Stimulated activated CD4-positive, alpha-beta T cell treated with anti-CD3 and anti-CD28 coated beads, Interleukin-15, amount 100 ng/mL, for 1 hour (primary cell): ENCODE measurements at places on chromosomes 6 and 20.
A peak's percentile ranks its signal among the peaks of the same experiment; 100 is the strongest.

DNA sequence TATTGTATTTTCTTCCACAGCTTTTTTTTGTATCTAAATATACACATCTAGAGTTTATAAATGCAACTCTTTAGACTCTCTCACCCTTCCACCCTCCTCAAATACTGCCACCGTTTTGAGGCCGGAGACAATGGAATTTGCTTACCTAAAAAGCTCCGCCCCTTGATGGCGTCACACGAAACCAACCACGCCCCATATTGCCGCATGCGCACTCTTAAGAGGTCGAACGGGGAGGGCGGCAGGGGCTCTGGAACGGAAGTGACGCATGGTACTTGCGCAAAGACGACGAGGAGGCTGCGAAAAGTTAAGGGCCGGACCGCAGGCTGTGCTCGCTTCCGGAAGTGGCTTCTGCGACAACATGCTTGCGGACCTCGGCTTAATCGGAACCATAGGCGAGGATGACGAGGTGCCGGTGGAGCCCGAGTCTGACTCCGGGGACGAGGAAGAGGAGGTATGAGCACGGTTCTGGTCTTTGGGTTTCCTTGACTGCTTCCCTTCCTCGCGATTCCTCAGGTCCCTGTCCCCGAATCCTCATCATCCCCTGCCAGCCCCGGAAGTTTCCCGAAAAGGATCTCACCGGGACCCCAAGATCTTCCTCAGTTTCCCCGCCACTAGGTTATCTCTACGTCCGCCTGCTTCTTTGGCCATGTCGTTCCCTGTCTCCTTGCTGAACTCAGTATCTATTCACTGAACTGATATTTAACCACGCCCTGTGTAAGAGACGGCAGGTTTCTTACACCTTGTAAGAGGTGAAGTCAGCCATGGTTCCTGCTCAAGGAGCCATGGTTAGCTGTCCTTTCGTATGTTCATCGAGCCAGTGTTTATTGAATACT lies at the start of gene DDX27:
DDX27 (plus strand) TSS at position 326 of the 833 bp plus-strand sequence; CDS start at position 359, 33 bp downstream.
- DNase-seq = peak; percentile 87

DNA sequence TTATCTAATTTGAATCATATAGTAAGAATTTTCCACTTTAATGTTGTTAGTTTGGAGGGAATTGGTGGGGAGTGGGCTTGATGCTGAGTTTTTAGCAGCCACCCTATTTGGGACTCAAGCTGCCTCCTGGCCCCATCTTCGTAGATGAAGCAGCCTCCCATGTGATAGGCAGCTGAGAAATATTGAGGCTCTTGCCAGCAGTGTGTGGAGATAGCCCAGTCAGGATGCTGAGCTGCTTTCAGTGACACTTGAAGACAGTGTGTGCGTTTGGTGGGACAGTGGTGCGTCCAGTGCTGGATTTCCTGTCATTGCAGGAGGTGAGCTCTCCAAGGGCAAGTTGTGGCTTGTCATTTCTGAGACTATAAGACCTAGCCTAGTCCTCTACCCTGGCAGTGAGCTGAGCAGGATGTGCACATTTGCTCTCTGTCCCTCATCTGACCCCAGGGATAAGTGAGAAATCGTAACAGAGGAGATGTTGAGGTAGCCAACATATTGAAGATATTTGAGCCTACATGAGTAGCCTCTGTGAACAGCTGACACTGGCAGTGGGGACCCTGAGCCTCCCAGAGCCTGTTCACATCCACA lies 47.9 kb upstream of the RNF8 start:
- DNase-seq = no peak

- DNase-seq = no peak
Measured at GRCh38 chr6:128827675-128828464, 55.1 kb upstream of the LAMA2 start.

- no peak for DNase-seq
Measured at GRCh38 chr20:20624914-20625313, 87.5 kb downstream of the RALGAPA2 start.

DNA sequence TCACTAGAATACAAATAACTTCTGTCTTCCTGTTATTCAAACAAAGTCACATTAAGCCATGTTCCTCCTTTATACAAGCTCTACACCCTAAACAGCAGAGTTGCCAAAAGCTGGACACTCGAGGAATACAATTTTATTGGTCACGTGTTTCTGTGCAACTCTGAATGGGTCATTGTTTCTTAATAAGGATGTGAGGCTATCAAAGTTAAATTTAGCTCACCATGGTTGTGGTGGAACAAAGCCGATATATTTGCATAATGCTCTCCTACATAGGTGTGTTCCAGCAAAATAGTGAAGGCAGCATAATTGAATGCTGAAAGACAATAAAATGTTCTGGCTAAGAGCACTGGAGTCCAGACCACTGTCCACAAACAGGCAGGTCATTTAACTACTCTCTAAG lies 36.9 kb upstream of the CD2AP start:
- DNase-seq = no peak

GRCh38 chr6:162234631-162235030 lies 492.9 kb downstream of the PRKN start:
- DNase-seq = no peak

DNA sequence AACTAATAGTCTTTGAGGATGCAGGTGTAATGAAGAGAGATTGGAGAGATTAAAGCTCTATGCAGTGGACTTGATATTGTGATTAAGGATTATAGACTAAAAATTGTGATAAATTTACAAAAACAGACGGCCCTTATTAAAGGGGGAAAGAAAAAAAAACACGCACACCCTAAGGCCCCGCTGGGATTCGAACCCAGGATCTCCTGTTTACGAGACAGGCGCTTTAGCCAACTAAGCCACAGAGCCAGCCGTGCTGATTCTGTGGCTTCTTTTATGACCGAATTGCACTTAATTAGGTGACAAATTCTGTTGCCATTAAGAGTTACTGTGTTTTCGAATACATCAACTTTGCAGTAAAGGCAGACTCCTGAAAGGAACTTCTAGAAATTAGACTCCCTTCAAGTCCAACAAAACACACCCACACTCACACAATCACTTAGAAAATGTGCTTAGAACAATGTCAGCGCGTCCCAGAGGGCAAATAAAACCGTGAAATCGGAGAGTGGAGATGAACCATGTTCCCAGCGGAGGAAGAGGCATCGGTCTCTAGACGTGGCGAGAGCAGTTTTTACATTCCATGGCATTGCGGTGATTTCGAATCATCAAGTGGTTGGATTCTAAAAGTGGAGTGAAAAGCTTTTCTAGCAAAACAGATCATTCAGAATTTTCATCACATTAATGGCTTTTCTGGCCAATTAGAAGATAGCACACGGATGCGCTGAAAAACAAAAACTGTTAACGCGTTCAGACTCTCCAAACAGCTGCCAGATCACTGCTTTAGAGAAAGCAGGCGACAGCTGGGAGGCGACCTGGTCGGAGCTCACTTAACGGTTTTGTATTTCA lies 122.6 kb downstream of the GPX5 start:
- no peak for DNase-seq

GRCh38 chr20:12598894-12599293 lies 409.9 kb upstream of the SPTLC3 start:
- DNase-seq = no peak

- no peak for DNase-seq
Measured at GRCh38 chr6:80667006-80667405, 560.5 kb downstream of the BCKDHB start.

- no peak for DNase-seq
Measured at GRCh38 chr6:16236631-16237199, 1.7 kb upstream of the GMPR start.

- no peak for DNase-seq
Measured at GRCh38 chr6:30888816-30889495, 4.6 kb downstream of the DDR1 start.

- no peak for DNase-seq
Measured at GRCh38 chr6:17091122-17091521, 10.7 kb upstream of the STMND1 start.

GRCh38 chr20:47124181-47124717 lies 229.6 kb downstream of the EYA2 start:
- no peak for DNase-seq

GRCh38 chr6:119256978-119257462 lies 92.5 kb downstream of the MAN1A1 start:
- DNase-seq = no peak

- no peak for DNase-seq
Measured at GRCh38 chr20:45968081-45968671, 3.8 kb downstream of the ZNF335 start.

DNA sequence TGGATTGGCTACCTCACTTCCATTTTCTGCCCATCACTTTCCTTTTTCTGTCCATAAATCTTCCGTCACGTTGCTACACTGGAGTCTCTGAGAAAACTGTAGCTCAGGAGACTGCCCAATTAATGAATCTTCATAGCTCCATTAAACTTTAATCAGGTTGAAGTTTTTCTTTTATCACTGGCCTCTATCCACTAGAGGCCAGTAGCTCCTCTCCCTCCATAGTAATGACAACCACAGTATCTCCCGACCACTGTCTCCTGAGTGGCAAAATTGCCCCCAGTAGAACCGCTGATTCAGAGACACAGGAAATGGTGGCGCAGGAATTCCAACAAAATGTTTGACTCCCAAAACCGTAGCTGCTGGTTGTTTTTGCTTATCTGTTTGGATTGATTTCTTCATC lies 18.4 kb upstream of the DOK5 start:
- DNase-seq = no peak

- DNase-seq = no peak
Measured at GRCh38 chr6:106525107-106525881, 104.0 kb downstream of the RTN4IP1 start.

- no peak for DNase-seq
Measured at GRCh38 chr20:682123-682522, 6.5 kb upstream of the SCRT2 start.

DNA sequence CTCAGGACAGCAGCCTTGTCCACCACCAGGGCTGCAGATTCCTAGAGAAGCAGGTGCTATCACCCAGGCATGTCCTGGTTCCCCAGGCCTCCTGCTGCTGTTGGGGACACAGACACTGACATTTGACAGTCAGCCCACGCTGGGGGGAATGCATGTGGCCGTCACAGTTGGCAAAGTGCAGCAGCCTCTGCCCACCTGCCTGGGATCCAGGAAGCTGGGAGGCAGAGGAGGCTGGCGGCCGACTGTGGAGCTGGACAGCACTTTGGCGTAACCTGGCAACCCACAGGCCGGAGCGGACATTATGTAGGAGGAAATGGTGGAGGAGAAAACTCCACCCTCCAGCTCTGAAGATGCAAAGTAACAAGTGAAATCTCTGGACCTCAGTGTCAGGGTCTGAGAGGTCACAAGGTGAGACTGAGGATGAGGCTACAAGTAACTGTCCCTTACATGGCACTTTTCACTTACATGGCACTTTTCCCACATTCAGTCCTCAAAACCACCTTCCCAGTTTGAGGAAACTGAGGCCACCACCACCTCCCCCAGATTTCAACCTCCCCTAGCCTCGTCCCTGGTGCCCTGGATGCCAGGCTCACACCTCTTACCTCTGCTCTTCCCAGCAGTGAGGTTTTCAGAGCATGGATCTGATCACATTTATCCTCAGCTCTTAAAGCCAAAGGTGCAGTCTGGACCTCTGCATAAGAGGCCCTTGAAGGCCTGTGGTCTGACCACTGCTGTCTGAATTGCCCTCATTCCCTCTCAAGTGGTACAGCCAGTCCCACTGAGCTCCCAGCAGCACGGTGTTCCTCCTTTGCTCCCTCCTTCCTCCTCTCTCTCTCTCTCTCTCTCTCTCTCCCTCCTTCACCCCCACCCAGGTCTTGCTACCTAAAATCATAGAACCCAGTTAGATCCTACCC lies 8.7 kb downstream of the MAP1LC3A start:
- DNase-seq = no peak

GRCh38 chr6:144304223-144304848 lies 19.2 kb downstream of the UTRN start:
- no peak for DNase-seq
